T-helper 17 cell (primary cell): ENCODE measurements at places on chromosomes 7 and 10.

DNA sequence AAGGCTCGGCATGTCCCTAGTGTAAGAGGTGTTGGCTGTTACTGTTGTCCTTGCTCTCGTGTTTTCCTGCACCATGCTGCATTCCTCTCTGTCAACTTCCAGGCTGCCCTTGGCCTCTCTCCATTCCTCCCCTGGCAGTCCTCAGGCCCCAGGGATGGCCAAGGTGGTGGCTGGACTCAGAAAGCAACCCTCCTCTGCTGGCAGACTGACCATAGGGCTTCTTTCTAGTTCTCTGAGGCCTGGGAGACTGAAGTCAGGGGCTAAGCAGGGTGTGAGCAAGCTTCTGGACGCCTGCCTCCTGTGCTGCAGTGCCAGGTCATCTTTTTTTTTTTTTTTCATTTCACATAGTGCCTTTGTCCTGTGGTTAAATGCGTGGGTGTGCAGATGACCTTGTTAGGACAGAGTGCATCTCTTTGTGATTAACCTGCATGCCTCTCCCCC is 72.0 kb downstream of the GOLGA7B start:
- no peak for DNase-seq

GRCh38 chr10:101036726-101037125 is 5.7 kb downstream of the SFXN3 start:
- no peak for DNase-seq

DNA sequence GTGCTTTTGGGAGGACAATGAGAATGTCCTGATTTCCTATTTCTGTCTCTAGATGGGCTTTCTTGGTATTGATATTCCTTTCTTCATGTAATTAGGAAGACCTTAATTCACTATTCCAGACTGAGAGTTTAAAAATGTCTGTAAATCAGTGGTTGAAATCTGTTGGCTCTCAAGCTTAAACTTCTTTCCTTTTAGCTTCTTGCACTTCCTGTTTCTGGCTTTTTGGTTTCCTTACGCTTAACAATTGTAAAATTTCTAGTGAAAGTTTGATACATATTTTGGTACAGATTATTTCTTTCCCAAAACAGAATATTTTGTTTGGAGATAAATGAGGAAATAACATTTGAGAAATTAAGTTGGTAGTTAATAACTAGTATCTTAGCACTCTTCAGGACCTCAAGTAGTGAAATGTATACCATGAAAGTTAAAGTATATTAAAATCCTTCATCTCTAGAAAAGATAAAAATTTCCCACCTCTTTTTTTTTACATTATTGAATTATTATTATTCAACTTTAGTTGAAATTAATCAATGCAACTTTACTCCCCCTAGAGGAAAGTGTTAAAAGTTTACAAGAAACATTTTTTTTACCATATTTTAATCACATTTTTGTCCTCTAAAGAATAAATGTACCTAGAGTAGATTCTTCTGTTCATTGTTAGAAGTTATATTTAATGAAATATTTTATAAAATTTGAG is 137.2 kb downstream of the PHTF2 start:
- no peak for DNase-seq

GRCh38 chr7:76300166-76300731 is 2.2 kb upstream of the HSPB1 start:
- no peak for DNase-seq

GRCh38 chr10:70085975-70086613 is 33.4 kb downstream of the MACROH2A2 start:
- no peak for DNase-seq
